ENCODE measurements at places on chromosomes 7 and 10. TPM values are rescaled to one million over a fixed set of nuclear protein-coding genes. Genes with fewer than 3 reads are reported as not detected.

PPP1R17 gene
- not detected for total RNA-seq

PRSS37 gene
- total RNA-seq, result not detected

C10orf105 gene
- 0.31 TPM for total RNA-seq

VSTM4 gene
- not detected for total RNA-seq

TYW1B gene
- total RNA-seq, result 4.8 TPM

SPDYE2B gene
- total RNA-seq, result not detected

PRLHR gene
- total RNA-seq, result not detected

C7orf33 gene
- total RNA-seq, result not detected

MKLN1 gene
- total RNA-seq, result 46.5 TPM

GHRHR gene
- not detected for total RNA-seq

YWHAG gene
- total RNA-seq, result 26.0 TPM

COL13A1 gene
- total RNA-seq, result not detected

HOXA7 gene
- total RNA-seq, result not detected

GPAM gene
- total RNA-seq, result 3.2 TPM

- no peaks in the 10 kb centered on the region for H3K36me3 ChIP-seq
- no peak for DNase-seq
- H3K27me3 ChIP-seq, result no peaks in the 10 kb centered on the region
Observed at GRCh38 chr7:31418928-31419327, 78.4 kb upstream of the NEUROD6 start.

DNA sequence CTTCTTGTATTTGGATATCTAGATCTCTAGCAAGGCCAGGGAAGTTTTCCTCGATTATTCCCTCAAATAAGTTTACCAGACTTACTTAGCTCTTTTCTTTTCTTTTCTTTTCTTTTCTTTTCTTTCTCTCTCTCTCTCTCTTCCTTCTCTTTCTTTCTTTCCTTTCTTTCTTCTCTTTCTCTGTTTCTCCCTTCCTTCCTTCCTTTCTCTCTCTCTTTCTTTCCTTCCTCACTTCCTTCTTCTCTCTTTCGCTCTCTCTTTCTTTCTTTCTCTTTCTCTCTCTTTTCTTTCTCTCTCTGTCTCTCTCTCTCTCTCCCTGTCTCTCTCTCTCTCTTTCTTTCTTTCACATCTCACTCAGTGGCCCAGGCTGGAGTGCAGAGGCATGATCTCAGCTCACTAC lies 37.0 kb downstream of the UPP1 start:
- no peak for DNase-seq
- H3K27ac ChIP-seq, result no peak overlapping the region
- peaks cover 5% of the 10 kb centered on the region for H3K36me3 ChIP-seq

DNA sequence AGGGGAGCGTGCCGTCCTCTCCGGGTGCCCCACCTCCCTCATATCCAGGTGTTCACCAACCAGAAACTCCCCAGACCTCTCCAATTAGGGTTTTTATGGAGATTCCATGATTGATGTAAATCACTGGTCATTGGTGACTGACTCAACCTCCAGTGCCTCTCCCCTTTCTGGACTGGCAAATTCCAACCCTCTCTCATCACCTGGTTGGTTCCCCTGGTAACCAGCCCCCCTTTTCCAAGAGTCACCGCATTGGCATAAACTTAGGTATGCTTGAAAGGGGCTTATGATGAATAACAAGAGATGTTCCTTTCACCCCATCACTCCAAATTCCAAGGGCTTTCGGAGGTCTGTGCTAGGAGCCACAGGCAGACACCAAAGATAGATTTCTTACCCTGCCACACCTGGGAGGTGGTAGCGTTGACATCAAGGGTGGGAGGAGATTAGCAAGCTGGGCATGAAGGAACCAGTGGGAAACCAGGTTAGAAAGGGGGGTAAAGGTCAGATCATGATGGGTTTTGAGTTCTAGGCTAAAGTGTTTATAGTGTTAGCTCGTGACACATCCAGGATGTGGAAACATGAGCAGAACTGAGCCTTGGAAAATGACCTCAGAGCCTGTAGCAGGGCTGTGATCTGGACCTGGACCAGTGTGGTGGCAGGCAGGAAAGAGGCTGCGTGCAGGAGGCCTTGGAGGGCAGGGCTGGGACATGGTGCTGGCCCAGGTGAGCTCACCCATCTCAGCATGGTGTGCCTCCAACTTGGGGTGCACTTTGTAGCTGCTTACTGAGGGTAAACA lies 45.1 kb downstream of the CAMK1D start:
- peak overlapping the region; percentile 59 for H3K27ac ChIP-seq
- no peak for DNase-seq
- no peaks in the 10 kb centered on the region for H3K27me3 ChIP-seq
- H3K4me1 ChIP-seq, result peaks cover 37% of the 10 kb centered on the region
- no peak overlapping the region for H3K4me3 ChIP-seq

- no peaks in the 10 kb centered on the region for H3K36me3 ChIP-seq
- H3K27me3 ChIP-seq, result no peaks in the 10 kb centered on the region
- peak overlapping the region; percentile 89 for H3K27ac ChIP-seq
- DNase-seq, result no peak
Observed at GRCh38 chr10:70575486-70575873, 27.1 kb downstream of the PRF1 start.

GRCh38 chr7:139494835-139495579 lies 11.5 kb upstream of the KLRG2 start:
- no peaks in the 10 kb centered on the region for H3K36me3 ChIP-seq
- H3K27ac ChIP-seq, result peak overlapping the region; percentile 43
- peaks cover 7% of the 10 kb centered on the region for H3K27me3 ChIP-seq

DNA sequence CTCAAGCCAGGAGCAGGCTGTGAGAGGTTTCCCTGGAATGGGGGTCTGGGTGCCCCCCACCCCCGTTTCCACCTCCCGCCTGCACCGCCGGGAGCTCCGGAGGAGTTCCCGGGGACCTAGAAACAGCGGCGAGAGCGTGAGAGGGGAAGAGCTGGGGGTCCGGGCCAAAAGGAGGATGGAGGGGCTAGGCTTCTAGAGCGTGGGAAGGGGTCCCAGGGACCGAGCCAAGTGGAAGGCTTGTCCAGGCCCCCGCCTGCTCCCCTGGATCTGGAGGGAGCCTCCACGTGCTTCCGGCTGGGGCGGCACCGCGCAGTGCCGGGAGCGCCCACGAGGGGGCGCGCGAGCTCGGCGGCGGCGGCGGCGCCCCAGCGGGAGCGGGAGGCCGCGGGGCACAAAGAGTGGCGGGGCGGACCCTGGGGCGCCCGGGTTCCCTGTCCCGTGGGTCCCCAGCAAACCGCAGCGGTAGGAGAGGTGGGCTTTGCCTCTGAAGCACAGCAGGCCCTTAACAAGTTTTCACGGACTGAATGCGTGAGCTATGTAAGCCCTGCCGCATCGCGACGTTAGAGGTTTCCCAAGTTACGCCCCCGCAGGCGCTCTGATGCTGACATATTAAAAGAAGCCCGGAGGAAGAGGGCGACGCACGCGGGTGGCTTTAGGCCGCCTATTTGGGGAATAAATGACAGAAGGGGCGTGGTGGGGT lies 104.4 kb upstream of the LRRC4 start:
- H3K4me3 ChIP-seq, result peak overlapping the region; percentile 85
- H3K4me1 ChIP-seq, result peaks cover 12% of the 10 kb centered on the region
- peaks cover 41% of the 10 kb centered on the region for H3K27me3 ChIP-seq
- H3K27ac ChIP-seq, result peak overlapping the region; percentile 43
- peaks cover 4% of the 10 kb centered on the region for H3K36me3 ChIP-seq

- no peaks in the 10 kb centered on the region for H3K36me3 ChIP-seq
- H3K4me1 ChIP-seq, result no peaks in the 10 kb centered on the region
- no peak for DNase-seq
- no peaks in the 10 kb centered on the region for H3K27me3 ChIP-seq
- H3K4me3 ChIP-seq, result no peak overlapping the region
- H3K27ac ChIP-seq, result no peak overlapping the region
Observed at GRCh38 chr10:53786236-53786900, 1013.8 kb upstream of the MBL2 start.

GRCh38 chr7:135300913-135301765 lies 67.5 kb downstream of the STRA8 start:
- DNase-seq, result no peak
- H3K4me3 ChIP-seq, result no peak overlapping the region
- peaks cover 2% of the 10 kb centered on the region for H3K36me3 ChIP-seq
- no peak overlapping the region for H3K27ac ChIP-seq
- H3K4me1 ChIP-seq, result no peaks in the 10 kb centered on the region

- no peaks in the 10 kb centered on the region for H3K27me3 ChIP-seq
- no peak overlapping the region for H3K4me3 ChIP-seq
- no peak for DNase-seq
- H3K27ac ChIP-seq, result no peak overlapping the region
Observed at GRCh38 chr7:47355684-47356083, 226.2 kb downstream of the TNS3 start.

DNA sequence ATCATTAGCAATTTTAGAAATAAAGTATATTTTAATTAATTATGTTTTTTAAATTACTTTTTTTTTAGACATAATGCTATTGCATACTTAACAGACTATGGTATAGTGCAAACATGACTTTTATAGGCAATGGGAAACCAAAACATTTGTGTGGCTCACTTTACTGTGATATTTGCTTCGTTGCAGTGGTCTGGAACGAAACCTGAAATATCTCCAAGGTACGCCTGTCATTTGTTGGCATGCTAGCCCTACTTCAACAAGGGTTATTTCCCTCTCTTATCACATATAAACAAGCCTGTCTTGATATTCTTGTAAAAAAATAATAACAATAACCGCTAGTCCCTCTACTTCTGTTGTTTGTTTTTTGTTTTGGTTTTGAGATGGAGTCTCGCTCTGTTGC lies 74.2 kb downstream of the TYW1B start:
- DNase-seq, result no peak
- peaks cover 2% of the 10 kb centered on the region for H3K36me3 ChIP-seq

- no peaks in the 10 kb centered on the region for H3K4me1 ChIP-seq
- H3K27ac ChIP-seq, result no peak overlapping the region
- peaks cover 9% of the 10 kb centered on the region for H3K27me3 ChIP-seq
- DNase-seq, result no peak
- no peaks in the 10 kb centered on the region for H3K36me3 ChIP-seq
- no peak overlapping the region for H3K4me3 ChIP-seq
Observed at GRCh38 chr7:78441737-78442136, 643.2 kb downstream of the PHTF2 start.

- peaks cover 20% of the 10 kb centered on the region for H3K4me1 ChIP-seq
- H3K4me3 ChIP-seq, result peak overlapping the region; percentile 39
- no peaks in the 10 kb centered on the region for H3K27me3 ChIP-seq
- H3K27ac ChIP-seq, result peak overlapping the region; percentile 93
- peaks cover 2% of the 10 kb centered on the region for H3K36me3 ChIP-seq
Observed at GRCh38 chr7:105098863-105099515, 85.0 kb downstream of the KMT2E start.

DNA sequence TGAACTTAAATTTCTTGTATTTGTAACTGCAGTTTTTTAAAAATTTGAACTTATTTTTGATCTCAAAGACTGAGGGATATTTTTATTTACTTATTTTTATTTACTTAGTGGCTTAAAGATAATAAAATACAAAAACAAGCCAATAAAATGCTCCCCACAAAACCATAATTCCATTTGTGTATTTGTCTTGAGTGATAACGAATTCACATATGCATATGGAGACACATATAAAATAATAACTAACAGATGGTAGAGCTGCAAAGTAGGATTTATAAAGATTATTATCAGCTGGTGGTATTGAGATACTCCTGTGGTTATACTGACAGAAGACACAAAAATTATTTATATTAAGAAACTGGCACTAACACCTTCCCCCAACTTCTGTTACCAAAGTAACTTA lies 90.2 kb upstream of the RPA3 start:
- H3K27ac ChIP-seq, result no peak overlapping the region
- no peaks in the 10 kb centered on the region for H3K27me3 ChIP-seq
- H3K36me3 ChIP-seq, result peaks cover 2% of the 10 kb centered on the region

GRCh38 chr7:140122965-140123364 lies 53.8 kb downstream of the KDM7A start:
- H3K27ac ChIP-seq, result no peak overlapping the region
- DNase-seq, result no peak
- no peak overlapping the region for H3K4me3 ChIP-seq
- H3K27me3 ChIP-seq, result no peaks in the 10 kb centered on the region

DNA sequence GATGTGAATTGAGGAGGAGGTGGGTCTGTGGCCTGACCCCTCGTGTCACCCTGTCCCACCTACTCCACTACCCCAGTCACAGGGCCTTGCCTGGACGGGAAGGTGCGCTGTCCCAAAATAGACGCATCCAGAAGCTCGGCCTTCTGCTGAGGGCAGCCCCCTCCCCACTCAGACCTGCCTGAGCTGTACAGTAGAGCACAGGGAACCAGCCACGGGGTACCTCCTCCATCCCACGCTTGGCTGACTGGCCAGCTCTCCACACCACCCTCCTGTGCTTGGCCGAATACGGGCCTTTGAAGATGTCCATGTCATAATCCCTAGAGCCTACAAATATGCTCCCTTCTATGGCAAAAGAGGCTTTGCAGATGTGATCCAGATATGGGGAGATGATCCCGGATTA lies 88.3 kb downstream of the CHST15 start:
- no peak for DNase-seq
- H3K27ac ChIP-seq, result no peak overlapping the region

GRCh38 chr7:41938371-41938770 lies 235.5 kb upstream of the INHBA start:
- H3K27ac ChIP-seq, result no peak overlapping the region
- DNase-seq, result no peak
- H3K36me3 ChIP-seq, result no peaks in the 10 kb centered on the region
- H3K27me3 ChIP-seq, result peaks cover 46% of the 10 kb centered on the region
- H3K4me3 ChIP-seq, result no peak overlapping the region

Data from T-helper 17 cell (primary cell).